GM12878 (cell line): ENCODE measurements at places on chromosomes 7 and 10. TPM values are rescaled to one million over a fixed set of nuclear protein-coding genes. Genes with fewer than 3 reads are reported as not detected.

The BAMBI gene
- 0.08 TPM in 1 of 2 replicates, not detected in the other for polyA plus RNA-seq

The RPEL1 gene
- polyA plus RNA-seq = not detected in 2 replicates

The PAXIP1 gene
- polyA plus RNA-seq = 7.3 and 7.5 TPM in 2 replicates

The PUS7 gene
- 19.3 and 23.0 TPM in 2 replicates for polyA plus RNA-seq

The SLC13A1 gene
- polyA plus RNA-seq = not detected in 2 replicates

The IFIT1B gene
- polyA plus RNA-seq = 0.09 TPM in 1 of 2 replicates, not detected in the other

The OGDHL gene
- 0.19 and 0.42 TPM in 2 replicates for polyA plus RNA-seq

The METTL27 gene
- polyA plus RNA-seq = 2.0 and 3.4 TPM in 2 replicates

The GPR15LG gene
- 4.2 and 4.8 TPM in 2 replicates for polyA plus RNA-seq

The CRHR2 gene
- polyA plus RNA-seq = not detected in 2 replicates

The TUBB8 gene
- polyA plus RNA-seq = not detected in 2 replicates

The FAM25C gene
- not detected in 2 replicates for polyA plus RNA-seq

The HNRNPF gene
- polyA plus RNA-seq = 274 and 284 TPM in 2 replicates

The ADRA2A gene
- not detected in 2 replicates for polyA plus RNA-seq

The CEP55 gene
- 55.2 and 56.1 TPM in 2 replicates for polyA plus RNA-seq

The STEAP1 gene
- polyA plus RNA-seq = 2.5 and 2.6 TPM in 2 replicates

The INHBA gene
- polyA plus RNA-seq = not detected in 2 replicates

The GRM8 gene
- polyA plus RNA-seq = 0.46 TPM in 1 of 2 replicates, not detected in the other

The MYO1G gene
- polyA plus RNA-seq = 187 and 216 TPM in 2 replicates

The LBX1 gene
- polyA plus RNA-seq = not detected in 2 replicates

The MBL2 gene
- polyA plus RNA-seq = not detected in 2 replicates

The PBLD gene
- polyA plus RNA-seq = 1.4 TPM in 2 replicates

The PRPS1L1 gene
- polyA plus RNA-seq = not detected in 2 replicates

The MINDY3 gene
- 16.1 and 16.7 TPM in 2 replicates for polyA plus RNA-seq

The ZNF488 gene
- polyA plus RNA-seq = not detected in 2 replicates

The HABP2 gene
- polyA plus RNA-seq = not detected in 2 replicates

The SAMD9L gene
- polyA plus RNA-seq = 30.4 and 31.7 TPM in 2 replicates

The ZNF316 gene
- polyA plus RNA-seq = 0.75 and 1.1 TPM in 2 replicates

The CCL26 gene
- polyA plus RNA-seq = not detected in 2 replicates

The LRRD1 gene
- not detected in 2 replicates for polyA plus RNA-seq

The OR2A7 gene
- polyA plus RNA-seq = 0.71 and 0.72 TPM in 2 replicates

The CROT gene
- 11.9 and 14.6 TPM in 2 replicates for polyA plus RNA-seq

The GPR26 gene
- polyA plus RNA-seq = not detected in 2 replicates

The TMEM72 gene
- not detected in 2 replicates for polyA plus RNA-seq

The TMEM236 gene
- polyA plus RNA-seq = not detected in 2 replicates

The PRSS37 gene
- not detected in 2 replicates for polyA plus RNA-seq

The FKBP9 gene
- polyA plus RNA-seq = 2.2 and 2.3 TPM in 2 replicates

The AS3MT gene
- 0.18 and 0.21 TPM in 2 replicates for polyA plus RNA-seq

The SPOCK2 gene
- 0.43 and 0.74 TPM in 2 replicates for polyA plus RNA-seq

The AGMO gene
- polyA plus RNA-seq = not detected in 2 replicates

The SPDYE16 gene
- 0.21 and 0.92 TPM in 2 replicates for polyA plus RNA-seq

The SPDYE8 gene
- polyA plus RNA-seq = 0.46 and 0.58 TPM in 2 replicates

The RBP4 gene
- polyA plus RNA-seq = not detected in 2 replicates

The UPK3B gene
- 0.35 TPM in 1 of 2 replicates, not detected in the other for polyA plus RNA-seq

The PARD3 gene
- polyA plus RNA-seq = 2.6 and 2.9 TPM in 2 replicates
